AG04449 (cell line): ENCODE measurements at places on chromosomes 6 and 20.

- peak; percentile 29 for DNase-seq
Measured at GRCh38 chr20:33518071-33518470, 28.2 kb downstream of the CBFA2T2 start.

DNA sequence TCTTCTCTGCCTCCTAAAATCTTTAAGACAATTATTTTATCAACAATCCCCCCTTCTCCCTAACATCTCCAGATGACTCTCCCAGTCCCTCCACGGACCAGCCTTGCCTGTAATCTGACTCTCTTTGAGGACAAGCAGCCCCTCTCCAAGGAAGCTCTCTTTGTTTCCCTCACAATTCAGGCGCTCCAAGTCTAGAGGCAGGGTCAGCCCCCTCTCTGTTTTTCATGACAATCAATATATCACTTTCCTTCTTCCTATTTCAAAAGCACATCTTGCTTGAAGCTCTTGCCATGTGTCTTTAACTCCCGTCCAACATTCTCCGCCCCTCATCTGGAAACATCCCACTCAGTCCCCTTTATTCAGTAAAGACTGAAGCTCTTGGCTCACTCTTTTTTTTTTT lies 393.4 kb upstream of the SULF2 start:
- no peak for DNase-seq

- no peak for DNase-seq
Measured at GRCh38 chr20:48858075-48858790, 30.4 kb upstream of the PREX1 start.

GRCh38 chr6:53112871-53113270 lies 35.8 kb downstream of the GCM1 start:
- no peak for DNase-seq

- DNase-seq = no peak
Measured at GRCh38 chr6:137416376-137417109, 77.7 kb downstream of the OLIG3 start.

GRCh38 chr6:159808647-159809046 lies 8.6 kb downstream of the PNLDC1 start:
- no peak for DNase-seq

- DNase-seq = no peak
Measured at GRCh38 chr6:34888874-34889555, at the start of gene ANKS1A. Gene ANKS1A (plus strand): TSS chr6:34889255. CDS start chr6:34889403, 148 bp downstream.

DNA sequence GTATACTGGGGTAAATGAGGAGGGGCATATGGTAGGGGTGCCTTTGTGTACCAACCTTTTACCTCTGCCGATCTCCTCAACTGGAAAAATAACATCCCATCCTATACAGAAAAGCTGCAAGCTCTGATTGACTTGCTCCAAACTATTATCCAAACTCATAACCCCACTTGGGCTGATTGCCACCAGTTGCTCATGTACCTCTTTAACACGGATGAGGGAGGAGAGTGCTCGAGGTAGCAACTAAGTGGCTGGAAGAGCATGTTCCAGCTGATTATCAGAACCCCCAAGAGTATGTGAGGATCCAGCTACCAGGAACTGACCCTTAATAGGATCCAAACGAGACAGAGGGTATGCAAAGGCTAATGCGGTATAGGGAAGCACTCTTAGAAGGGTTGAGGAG lies 299.6 kb downstream of the RNGTT start:
- no peak for DNase-seq

- DNase-seq = no peak
Measured at GRCh38 chr6:139655783-139656705, 281.6 kb upstream of the CITED2 start.

GRCh38 chr6:73577676-73578075 lies 56.8 kb upstream of the EEF1A1 start:
- DNase-seq = no peak

DNA sequence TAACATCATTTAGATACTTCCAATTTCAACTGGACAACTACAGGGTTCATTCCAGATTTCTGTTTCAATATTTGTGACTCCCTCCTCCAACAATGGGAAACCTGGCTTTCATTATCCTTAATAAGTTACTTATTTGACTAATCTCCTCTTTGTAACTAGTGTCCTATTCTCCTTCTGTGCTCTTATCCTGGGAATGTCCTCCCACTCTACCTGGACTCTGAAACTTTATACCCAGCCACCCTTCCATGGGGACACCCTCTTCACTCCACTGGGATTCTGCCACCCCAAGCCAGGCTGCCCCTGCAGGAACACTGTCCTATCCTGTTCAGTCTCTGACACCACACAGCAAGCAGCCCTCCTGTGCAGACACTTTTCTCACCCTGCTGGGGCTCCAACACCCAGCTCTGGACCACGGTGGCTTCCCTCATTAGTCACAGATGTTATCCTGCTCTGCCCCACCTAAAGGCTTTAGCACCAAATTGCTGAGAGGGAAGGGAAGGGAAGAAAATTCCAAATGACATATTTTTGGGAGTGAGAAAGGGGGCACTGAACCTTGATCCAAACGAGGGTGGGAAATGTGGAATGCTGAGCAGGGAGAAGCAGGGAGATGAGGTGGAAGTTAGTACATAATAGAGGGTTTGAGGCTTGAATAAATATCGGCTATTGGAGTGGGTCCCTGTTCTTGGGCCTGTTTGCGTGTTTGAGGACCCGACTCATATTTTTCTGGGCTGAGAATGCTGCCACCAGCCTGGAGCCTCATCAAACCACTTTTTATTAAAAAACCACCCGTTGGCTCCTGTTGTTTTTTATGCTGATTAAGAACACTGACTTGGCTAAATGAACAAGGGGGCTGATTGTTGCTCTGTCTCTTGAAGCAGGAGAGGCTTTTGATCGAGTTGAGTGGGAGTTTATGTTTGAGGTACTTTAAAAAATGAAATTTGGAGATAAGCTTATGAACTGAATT lies 54.0 kb upstream of the AKIRIN2 start:
- DNase-seq = no peak

- DNase-seq = no peak
Measured at GRCh38 chr6:45648262-45648620, 270.5 kb upstream of the SUPT3H start.

GRCh38 chr20:59777814-59778575 lies 155.4 kb downstream of the SYCP2 start:
- no peak for DNase-seq
